Activated T-cell treated with anti-CD3 and anti-CD28 coated beads, Interleukin-2, amount 50 U/mL, for 24 hours (primary cell): ENCODE measurements at places on chromosomes 12 and 14.
A peak's percentile ranks its signal among the peaks of the same experiment; 100 is the strongest.

GRCh38 chr12:112837629-112838197 is 46.2 kb downstream of the RPH3A start:
- H3K36me3 ChIP-seq: no peaks in the 10 kb centered on the region
- DNase-seq: no peak
- H3K27ac ChIP-seq: no peak overlapping the region
- peaks cover 28% of the 10 kb centered on the region for H3K27me3 ChIP-seq

DNA sequence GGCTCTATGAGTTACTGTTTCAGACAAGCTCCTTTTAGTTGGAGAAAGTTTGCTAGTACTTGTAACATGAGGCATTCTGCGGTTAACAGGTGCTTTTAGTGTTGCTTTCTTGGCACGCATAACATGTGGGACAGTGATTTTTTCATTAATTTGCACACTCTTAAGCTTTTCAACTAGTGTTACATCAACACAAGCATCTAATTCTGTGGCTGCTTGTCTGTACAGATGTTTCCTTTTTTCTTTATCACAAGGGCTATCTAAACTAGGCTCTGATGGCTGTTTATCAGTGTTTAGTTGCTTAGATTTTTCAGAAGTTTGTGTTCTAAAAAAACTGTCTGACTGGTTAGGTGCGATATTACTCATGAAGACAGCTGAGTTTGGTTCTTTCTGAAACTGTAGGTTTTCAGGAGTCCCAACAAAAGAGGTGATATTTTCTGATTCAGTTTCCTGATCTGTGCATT is 120.1 kb downstream of the RALGAPA1 start:
- H3K4me1 ChIP-seq: peaks cover 16% of the 10 kb centered on the region
- H3K27ac ChIP-seq: peak overlapping the region; percentile 85
- DNase-seq: no peak
- H3K27me3 ChIP-seq: no peaks in the 10 kb centered on the region

GRCh38 chr12:52645982-52646381 is 6.0 kb downstream of the KRT2 start:
- no peaks in the 10 kb centered on the region for H3K27me3 ChIP-seq
- DNase-seq: no peak
- peaks cover 77% of the 10 kb centered on the region for H3K4me1 ChIP-seq
- H3K4me3 ChIP-seq: no peak overlapping the region
- no peaks in the 10 kb centered on the region for H3K36me3 ChIP-seq
- peak overlapping the region; percentile 76 for H3K27ac ChIP-seq

DNA sequence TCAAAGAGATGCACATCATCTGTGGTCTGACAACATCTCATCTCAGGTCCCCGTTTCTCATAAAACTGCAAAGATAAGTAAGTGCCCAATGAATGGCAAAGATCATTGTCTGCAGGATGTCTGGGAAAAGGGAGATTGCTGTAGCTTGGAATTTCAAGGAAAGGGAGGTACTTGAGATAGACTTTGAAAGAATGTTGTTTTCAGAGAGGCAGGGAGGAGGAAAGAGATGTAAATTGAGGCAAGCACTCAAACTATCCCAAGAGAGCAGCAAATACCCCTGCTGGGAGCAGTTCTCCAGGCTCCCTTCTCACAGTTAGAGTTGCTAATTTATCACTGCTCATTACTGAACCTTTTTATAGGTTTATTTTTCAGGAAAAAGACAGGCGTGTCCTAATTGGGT is 107.1 kb downstream of the MYRFL start:
- no peak overlapping the region for H3K27ac ChIP-seq
- H3K4me3 ChIP-seq: no peak overlapping the region
- no peaks in the 10 kb centered on the region for H3K4me1 ChIP-seq
- no peaks in the 10 kb centered on the region for H3K36me3 ChIP-seq

DNA sequence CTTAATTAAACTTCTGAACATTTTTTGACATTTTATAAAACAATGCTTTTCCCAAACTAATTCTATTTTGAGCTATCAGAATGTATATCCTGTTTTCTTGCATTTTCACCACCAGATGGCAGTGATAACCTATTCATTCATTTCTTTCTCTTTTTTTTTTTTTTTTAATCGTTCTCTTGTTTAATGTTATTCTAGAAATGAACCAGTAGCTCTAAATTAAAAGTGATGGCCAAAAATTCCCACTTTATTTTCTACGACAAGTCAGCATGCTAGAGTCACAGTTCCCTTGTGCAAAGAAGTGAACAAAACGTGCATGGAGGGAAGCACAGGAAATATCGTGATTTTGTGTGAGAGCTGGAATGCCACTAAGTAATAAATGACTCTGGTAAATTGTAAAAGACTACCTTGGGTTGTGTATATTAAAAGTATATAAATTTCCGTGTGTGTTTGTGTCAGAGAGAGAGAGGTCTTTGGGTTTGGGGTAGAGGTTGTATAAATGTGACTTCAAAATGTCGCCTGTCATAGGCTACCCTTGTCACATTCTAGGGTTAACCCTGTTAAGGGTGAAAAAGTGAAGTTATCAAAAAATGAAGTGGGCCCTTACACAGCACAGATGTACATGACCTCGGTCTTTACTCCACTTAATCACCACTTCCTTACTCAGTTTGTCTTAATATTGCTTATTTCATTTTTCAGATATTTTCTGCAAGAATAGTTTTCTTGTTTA is 40.4 kb upstream of the LDHB start:
- no peak overlapping the region for H3K4me3 ChIP-seq
- peaks cover 9% of the 10 kb centered on the region for H3K4me1 ChIP-seq
- H3K27ac ChIP-seq: no peak overlapping the region
- H3K27me3 ChIP-seq: no peaks in the 10 kb centered on the region
- no peaks in the 10 kb centered on the region for H3K36me3 ChIP-seq

GRCh38 chr14:94394581-94395207 is 6.3 kb upstream of the SERPINA1 start:
- no peaks in the 10 kb centered on the region for H3K36me3 ChIP-seq
- H3K27me3 ChIP-seq: peaks cover 19% of the 10 kb centered on the region
- H3K4me3 ChIP-seq: no peak overlapping the region
- H3K27ac ChIP-seq: peak overlapping the region; percentile 55
- DNase-seq: no peak

- no peak overlapping the region for H3K4me3 ChIP-seq
- no peak for DNase-seq
- no peaks in the 10 kb centered on the region for H3K27me3 ChIP-seq
- peaks cover 59% of the 10 kb centered on the region for H3K36me3 ChIP-seq
These were observed 20.5 kb downstream of the FNTB start for GRCh38 chr14:65007202-65007601.

GRCh38 chr14:66624336-66624937 is 116.5 kb downstream of the GPHN start:
- DNase-seq: no peak
- no peak overlapping the region for H3K4me3 ChIP-seq
- H3K36me3 ChIP-seq: peaks cover 20% of the 10 kb centered on the region
- peaks cover 14% of the 10 kb centered on the region for H3K4me1 ChIP-seq
- no peaks in the 10 kb centered on the region for H3K27me3 ChIP-seq

DNA sequence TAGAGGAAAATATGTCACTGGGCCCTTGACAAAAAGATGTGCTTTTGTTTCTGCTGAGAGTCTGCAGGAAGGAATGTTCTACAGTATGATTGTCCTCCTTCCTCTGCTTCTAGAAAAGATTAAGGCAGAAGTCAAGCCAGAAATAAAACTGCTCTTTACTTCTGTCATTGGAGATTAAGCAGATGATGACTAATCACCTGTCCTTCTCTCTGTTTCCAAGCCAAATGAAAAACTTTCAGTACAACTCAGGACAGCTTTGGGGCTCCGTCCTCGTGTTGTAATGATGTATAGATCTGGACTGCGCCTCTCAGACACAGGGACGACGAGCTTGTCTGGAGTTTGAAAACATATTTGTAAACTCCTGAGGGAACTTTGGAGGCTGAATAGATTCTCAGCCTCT is 159.3 kb downstream of the DYRK2 start:
- H3K4me1 ChIP-seq: peaks cover 35% of the 10 kb centered on the region
- no peak for DNase-seq
- H3K27ac ChIP-seq: no peak overlapping the region

DNA sequence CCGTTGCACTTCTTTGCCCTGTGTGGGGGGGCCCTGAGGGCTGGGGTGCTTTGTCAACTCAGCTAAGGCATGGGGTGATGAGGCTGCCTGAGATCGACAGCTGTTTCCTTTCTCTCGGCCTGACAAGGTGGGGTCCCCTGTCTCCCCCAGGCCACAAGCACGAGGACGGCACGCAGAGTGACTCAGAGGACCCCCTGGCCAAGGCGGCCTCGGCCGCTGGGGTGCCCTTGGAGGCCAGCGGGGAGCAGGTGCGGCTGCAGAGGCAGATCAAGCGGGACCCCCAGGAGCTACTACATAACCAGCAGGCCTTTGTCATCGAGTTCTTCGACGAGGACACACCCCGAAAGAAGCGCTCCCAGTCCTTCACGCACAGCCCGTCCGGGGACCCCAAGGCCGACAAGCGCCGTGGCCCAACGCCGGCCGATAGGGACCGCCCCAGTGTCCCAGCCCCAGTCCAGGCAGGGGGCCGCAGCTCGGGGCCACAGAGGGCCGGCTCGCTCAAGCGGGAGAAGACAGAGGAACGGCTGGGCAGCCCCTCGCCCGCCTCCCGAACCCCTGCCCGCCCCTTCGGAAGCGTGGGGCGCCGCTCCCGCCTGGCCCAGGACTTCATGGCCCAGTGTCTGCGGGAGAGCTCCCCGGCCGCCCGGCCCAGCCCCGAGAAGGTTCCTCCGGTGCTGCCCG is 18.8 kb downstream of the CEP170B start:
- H3K27me3 ChIP-seq: no peaks in the 10 kb centered on the region
- DNase-seq: no peak
- H3K36me3 ChIP-seq: no peaks in the 10 kb centered on the region
